ENCODE measurements at places on chromosomes 11 and 22. TPM values are rescaled to one million over a fixed set of nuclear protein-coding genes. Genes with fewer than 3 reads are reported as not detected.

DNA sequence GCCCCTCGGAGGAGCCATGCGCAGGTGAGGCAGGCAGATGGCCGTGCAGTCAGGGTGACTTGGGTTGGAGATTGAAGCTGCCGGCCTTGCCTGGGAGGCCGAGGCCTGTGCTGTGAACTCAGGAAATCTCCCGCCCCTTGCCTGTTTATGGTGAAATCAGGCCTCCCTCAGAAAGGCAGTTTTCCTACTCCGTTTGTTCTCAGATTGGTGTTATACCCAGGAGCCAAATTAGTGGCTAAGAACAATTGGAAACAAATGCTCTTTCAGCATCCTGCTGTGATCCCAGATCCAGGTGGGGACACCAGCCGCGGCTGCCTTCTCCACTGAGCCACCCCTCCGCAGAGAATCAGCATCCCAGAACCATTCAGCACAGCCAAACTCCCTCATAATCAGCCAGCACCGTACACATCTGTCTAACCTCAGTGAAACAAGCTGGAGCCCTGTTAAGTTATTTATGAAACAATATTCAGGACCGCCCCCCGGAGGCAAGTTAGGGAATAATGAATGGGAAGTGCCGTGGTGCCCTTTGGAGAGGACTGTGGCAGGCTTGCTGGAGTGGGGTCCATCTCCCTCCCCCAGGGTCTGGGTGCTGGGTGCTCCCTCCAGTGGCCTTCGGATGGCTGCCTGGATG, 60.0 kb downstream of the PKNOX2 start:
- DNase-seq = no peak

- peak; percentile 68 for DNase-seq
Measured at GRCh38 chr11:125069796-125070195, 6.7 kb downstream of the SLC37A2 start.

GRCh38 chr11:17406818-17407149, 18.3 kb upstream of the KCNJ11 start:
- no peak for DNase-seq

DNA sequence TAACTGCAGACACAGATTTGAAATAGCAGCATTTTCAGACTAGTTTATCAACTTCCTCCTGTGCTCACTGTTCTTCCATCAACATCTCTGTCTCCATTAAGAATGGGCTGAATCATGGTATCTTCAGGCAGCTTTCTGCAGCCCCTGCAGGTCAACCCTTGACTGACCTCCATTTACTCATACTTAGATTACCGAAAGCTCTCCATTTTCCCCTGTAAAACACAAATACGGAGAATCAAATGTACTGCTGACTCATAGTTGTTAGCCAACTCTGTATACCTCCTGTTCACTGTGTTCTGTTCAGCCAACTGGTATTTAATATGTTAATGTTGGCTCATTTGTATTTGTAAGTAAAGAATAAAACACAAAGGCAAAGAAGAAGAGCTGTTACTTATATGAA, 364.0 kb downstream of the CASP12 start:
- no peak for DNase-seq

- DNase-seq = no peak
Measured at GRCh38 chr11:83695046-83695445, 408.9 kb upstream of the CCDC90B start.

GRCh38 chr11:46291441-46292150, 14.1 kb downstream of the CREB3L1 start:
- no peak for DNase-seq

TSKU gene
- total RNA-seq = 120 TPM

DEUP1 gene
- total RNA-seq = not detected

DNA sequence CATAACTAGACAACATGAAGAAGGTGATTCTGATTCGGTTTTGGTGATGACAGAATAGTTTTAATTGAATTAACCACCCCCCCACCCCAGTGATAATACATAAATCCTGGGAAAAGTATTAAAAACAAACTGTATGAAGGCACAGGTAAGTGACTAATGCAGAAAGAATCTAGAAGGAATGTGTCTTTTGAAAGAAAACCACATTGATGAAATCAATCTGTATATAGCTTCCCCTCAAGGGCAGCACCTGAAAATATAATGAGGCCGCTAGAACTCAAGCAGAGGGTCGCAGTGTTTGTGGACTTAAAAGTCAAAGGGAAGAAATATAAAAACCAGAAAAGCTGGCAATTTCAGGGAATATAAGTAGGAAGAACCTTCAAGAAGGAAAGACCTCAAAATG, 580.5 kb upstream of the CHORDC1 start:
- DNase-seq = no peak

- no peak for DNase-seq
Measured at GRCh38 chr11:5368502-5369043, 15.0 kb upstream of the OR51M1 start.

DNA sequence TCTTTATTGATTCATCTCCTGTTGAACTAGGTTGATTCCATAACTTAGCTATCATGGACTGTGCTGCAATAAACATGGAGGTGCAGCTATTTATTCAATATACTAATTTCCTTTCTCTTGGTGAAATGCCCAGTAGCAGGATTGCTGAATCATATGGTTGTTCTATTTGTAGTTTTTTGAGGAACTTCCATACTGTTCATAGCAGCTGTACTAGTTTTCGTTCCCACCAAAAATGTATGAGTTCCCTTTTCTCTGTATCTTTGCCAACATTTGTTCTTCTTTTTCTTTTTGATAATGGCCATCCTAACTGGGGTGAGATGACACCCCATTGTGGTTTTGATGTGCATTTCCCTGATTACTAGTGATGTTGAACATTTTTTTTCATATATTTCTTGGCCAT, 87.2 kb upstream of the NAV2 start:
- DNase-seq = no peak

- DNase-seq = peak; percentile 84
Measured at GRCh38 chr11:64571410-64572091, 19.5 kb upstream of the SLC22A12 start.

DNA sequence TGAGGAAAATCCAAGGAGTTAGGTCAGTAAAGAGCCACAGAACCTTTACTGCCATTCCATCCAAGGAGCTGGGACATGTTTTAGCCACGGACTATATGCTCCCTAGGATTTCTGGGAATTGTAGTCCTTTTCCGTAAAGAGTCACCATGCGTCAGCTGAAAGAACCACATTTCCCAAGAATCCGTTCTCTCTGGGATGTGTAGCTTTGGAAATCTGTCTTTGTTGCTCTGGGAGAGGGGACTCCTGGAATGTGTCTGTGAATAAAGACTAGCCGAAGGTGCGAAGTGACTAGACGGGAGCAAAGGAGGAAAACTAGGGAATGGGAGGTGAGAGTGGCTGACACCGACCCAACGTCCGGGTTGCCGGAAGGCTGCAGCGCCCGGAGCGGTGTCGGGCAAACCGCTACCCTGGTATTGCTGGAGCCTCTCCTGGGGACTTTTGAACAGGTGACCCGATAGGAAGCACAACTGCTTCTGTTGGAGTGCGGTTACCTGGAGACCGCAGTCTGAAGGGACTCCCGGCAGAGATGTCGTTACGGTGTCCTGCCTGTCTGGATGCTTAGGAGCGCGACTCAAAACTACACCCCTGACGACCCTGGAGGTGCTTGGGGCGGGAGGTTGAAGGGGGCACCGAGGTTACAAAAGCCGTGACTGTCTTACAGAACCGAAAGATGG, at the start of gene IFTAP:
IFTAP (plus strand) TSS at position 187 of the 674 bp plus-strand sequence. CDS start 15,602 bp downstream, outside the sequence.
- DNase-seq = peak; percentile 86

DNA sequence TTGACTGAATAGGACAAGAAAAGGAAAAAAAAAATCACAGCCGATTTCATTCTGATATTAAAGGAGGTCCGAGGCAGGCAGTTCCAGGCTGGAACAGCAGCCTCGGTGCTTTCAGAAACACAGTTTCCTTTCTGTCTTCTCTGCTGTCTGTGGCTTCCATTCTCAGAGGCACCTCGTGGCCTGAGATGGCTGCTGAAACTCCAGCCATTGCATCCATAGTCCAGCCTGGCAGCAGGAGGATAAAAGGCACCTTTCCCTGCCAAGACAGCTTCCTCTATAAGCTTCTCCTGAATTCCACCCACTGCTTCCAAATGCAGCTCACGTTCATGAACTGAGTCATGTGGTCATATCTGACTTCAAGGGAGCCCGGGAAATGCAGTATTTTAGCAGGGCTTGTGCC, 390.5 kb downstream of the TBC1D22A start:
- DNase-seq = no peak

DNA sequence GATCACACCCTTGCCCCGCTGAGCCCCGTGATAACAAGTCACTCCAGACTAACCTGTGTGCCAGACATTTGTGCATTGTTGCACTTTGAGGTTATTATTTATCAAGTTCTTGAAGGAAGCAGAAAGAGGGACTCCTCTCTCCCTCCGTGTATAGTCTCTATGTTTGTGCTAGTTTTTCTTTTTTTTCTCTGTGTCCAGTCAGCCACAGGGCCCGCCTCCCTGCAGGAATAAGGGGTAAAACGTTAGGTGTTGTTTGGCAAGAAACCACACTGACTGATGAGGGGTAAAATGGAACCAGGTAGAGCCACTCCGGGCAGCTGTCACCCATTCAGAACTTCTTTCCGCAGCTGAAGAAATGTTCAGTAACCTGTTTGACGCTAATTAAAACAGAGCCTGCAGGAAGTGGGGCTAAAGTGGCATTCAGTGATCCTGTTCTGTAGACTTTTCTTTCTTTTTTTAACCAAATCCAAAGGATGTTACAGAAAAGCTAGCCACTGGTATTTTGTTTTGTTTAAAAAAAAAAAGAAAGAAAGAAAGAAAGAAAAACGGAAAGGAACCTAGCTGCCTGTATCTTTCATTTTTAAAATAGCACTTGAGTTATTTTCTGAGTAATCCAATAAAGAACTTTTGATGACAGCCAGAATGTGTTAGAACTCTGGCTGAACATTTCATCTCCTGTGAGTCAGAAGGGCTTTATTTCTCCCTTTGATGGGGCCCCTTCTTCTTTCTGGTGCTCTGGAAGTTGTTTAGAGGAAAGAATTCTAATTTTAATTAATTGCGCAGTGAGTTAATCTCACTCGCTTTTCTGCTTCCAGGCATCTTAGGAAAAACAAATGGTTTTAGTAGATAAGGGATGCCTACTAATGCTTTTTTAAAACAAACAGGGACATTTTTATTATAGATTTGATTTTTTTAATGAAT, 58.2 kb downstream of the COMMD9 start:
- no peak for DNase-seq

GRCh38 chr11:68127714-68128681, 6.8 kb upstream of the CHKA start:
- no peak for DNase-seq

SCN3B gene
- 1.3 TPM for total RNA-seq

RBM7 gene
- total RNA-seq = 18.9 TPM

OR51I1 gene
- total RNA-seq = not detected

GRCh38 chr22:30386608-30386959, 627 bp downstream of the RNF215 start:
- no peak for DNase-seq

PRSS23 gene
- total RNA-seq = 9.7 TPM

MS4A6A gene
- 4.1 TPM for total RNA-seq

DNA sequence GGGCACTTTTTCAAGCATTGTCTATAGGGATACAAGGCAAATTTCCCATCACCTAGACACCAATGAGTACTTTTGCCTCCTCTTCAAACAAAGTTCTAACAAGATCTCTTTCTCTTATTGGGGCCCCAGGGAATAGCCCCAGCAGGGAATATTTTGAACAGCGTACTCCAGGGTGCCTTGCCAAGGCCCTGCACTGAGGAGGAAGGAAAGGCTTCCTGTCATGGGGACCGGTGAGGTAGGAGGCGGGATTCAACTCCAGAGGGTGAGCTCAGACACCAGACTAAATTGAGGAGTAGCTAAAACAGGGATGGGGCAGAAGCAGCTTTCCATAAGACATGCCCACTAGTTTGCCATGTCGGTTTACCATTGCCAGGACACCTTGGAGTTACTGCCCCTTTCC, 28.0 kb upstream of the OR56B4 start:
- DNase-seq = no peak

- DNase-seq = no peak
Measured at GRCh38 chr11:102318469-102318868, 1.2 kb downstream of the BIRC3 start.

NNMT gene
- 150 TPM for total RNA-seq

DNA sequence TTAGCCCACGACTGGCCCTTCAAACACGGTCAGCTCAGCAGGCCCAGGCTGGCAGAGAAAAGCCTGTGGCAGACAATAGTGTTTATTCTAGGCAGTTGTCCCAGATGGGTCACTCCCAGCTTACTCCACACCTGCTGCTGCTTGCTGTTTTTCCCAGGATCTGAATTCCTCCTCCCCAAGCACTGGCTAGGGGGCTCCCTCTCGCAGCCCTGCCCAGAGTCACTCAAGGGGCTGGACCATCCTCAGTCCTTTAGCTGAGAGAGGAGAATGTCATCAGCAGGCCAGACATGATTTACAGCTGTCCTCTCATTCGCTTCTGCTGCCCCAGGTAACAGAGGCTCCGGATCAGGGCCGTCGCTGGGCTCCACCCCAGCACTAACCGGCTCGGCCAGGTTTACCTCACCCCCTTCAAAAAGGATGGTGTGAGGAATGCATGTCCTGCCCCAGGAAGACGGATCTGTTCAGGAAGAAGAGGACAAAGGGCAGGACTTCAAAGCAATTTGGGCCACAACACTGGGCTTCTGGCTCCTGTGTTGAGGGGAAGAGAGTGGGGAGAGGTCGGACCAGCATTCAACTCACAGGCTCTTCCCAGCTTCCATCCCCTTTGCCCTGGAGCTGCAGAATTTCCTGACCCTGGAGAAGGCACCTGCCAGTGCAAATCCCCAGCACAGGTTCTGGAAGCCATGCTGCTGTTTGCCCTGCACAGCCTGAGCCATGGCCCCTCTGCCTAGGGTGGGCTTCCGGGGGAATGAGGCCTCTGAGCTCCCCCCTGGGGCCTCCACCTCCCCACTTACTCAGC, 59.7 kb upstream of the BARX2 start:
- DNase-seq = no peak
